Activated CD8-positive, alpha-beta T cell treated with anti-CD3 and anti-CD28 coated beads, Interleukin-2, amount 10 ng/mL, durations not matched to agents 7 days and 5 days (primary cell): ENCODE measurements at places on chromosomes 7 and 10. TPM values are rescaled to one million over a fixed set of nuclear protein-coding genes. Genes with fewer than 3 reads are reported as not detected.

The GIMAP1 gene
- total RNA-seq = 20.2 TPM

The SLC26A3 gene
- total RNA-seq = not detected

DNA sequence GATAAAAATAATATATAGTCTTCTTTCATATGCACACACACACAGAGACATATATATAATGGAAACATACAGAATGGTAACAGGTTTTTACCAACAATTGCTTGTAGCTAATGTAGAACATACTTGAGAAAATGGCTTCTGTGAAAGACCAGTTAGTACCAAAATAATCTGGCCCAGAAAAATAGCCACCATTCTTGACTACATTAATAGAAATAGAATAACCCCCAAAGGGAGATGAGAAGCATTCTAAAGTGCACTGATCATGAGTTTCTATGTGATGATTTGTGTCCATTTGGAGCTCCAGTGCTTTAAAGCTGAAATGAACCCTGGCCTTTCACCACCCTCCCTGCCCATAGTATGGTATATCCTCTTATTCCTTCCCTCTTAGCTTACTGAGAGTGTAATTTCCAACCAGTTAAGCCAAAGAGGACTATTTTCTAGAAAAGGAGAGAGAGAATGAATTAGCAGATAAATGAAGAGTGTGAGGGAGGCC lies 22.9 kb upstream of the IFIT2 start:
- DNase-seq = no peak

DNA sequence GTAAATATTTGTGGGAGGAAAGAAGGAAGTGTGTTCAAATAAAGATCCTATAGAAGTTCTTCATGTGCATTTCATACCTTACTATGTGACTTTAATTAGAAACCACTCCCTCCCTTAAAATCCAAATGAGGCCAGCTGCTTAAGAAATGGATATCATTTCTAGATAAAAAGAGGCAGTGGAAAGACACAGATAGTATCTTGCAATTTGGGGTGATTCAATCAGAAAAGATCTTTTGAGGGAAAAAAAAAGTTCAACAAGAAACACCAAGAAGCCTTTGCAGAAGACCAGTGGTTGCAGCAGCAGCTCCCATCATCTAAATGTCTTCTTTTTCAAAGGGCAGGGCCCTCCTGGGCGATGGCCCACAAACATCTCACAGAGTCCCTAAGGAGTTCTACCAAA lies 200.1 kb downstream of the LRRN3 start:
- no peak for DNase-seq

The NEUROG3 gene
- not detected for total RNA-seq

- DNase-seq = no peak
Measured at GRCh38 chr10:129807211-129807610, 156.9 kb downstream of the EBF3 start.

The EBLN1 gene
- total RNA-seq = not detected

DNA sequence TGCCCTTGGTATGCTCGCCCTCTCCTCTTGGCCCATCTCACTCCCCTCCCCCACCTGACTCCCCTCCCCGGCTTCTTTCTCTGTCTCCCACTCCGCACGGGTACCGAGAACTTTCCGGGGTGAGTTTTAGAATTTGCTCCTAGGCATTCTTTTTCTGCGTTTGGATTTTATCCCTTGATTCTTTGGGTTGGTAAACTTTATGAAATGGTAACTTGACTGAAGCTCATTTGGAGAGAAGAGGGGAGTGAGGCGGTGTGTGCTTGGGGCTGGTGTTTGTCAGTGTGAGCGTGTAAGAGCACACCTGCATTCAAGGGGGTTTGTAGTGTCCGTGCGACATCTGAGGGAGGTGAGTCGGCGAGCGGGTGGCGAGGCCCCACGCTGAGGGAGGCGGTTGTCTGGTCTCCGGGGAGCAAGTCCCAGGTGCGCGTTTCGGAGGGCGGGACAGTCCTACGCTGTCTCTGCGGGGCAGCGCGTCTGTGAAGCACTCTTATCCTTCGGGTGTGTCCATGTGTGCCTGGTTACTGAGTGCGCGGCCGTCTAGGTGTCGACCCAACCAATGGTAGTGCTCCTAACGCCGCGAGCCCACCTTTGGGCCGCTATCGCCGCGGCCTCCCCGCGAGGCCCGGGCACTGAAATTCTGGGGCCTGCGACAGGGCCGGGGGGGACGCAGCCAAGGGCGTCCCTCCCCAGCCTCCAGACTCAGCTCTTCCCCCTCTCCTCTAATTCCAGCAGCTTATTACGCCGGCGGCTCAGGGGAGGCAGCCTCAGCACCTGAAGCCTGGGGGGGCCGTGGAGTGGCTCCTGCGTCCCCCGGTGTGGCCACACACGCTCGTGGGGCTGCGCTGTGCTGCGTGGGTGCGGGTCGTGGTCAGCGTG lies 2.6 kb upstream of the ZNF503 start:
- no peak for DNase-seq

- DNase-seq = peak; percentile 81
Measured at GRCh38 chr10:101780818-101781654, 2.2 kb downstream of the NPM3 start.

- no peak for DNase-seq
Measured at GRCh38 chr10:1151076-1152033, 95.2 kb downstream of the WDR37 start.

- no peak for DNase-seq
Measured at GRCh38 chr10:131757285-131758058, 143.3 kb upstream of the PPP2R2D start.

DNA sequence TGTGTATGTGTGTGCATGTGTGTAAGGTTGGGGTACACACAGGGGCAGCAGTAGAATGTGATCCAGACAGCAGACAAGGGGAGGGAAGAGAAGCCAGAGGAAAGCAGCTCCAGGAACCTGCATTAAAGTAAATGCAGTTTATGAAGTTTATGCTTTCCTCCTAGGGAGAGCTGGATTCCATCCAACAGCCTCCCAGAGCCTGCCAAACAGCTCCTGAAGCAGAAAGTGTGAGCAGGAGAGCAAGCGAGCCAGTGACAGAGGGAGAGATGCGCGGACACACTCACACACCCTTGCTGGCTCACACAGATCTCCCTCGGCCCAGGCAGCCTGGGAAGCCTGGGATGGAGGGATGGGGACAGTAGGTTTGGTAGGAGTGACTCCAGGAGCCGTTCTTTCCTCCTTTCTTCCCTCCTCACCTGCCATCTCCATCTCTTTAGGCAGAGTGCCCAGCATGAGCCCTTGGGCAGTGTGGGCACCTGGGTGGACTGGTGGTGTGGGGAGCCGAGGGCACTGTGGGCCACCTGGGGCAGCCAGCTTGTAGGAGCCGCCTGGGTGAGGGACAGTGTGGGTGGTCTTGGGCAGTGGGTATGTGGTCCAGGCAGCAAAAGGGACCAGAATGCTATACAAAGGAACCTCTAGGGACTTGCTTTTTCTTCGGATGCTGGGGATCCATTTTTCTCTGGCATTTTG lies 46.1 kb downstream of the PAX2 start:
- no peak for DNase-seq

The PKD2L1 gene
- 0.68 TPM for total RNA-seq

The ALOX5 gene
- total RNA-seq = 9.7 TPM

The TNKS2 gene
- total RNA-seq = 27.5 TPM

DNA sequence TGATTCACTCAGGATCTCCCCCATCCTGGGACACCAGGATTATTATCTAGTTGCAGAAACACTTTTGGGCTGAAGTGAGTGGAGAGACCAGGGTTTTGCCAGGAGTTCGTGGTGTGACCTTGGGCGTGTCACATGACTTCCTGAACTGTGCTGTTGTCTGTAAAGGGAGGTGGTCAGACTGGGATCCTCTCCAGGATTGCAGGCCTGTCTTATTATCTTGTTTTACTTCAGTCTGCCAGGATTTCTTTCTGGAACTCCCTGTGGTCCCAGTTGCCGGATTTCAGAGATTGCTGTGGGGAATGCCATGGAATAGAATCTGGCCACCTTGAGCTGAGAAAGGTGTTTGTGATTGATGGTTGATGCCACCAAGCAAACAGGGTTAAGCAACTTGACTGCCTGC lies 35.8 kb downstream of the CRCP start:
- DNase-seq = peak; percentile 25

GRCh38 chr10:508726-509125 lies 180.7 kb downstream of the DIP2C start:
- no peak for DNase-seq

DNA sequence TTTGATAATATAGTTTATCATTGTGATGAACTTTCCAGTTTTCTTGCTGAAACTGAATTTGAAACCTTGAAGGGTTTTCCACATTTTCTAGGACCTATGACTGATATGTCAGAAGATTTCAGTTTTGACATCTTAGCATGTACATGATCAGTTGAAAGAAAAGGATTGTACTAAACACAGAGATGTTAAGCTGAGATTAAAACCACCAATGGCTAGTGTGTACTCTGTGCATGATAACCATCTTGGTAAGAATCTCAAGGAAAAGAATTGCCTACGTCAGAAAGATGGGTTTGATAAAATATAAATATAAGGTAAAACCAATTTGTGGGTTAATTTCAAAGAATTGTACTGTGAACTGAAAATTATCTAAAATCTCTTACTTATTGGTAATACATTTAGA lies 776.4 kb downstream of the GATA3 start:
- DNase-seq = no peak

- DNase-seq = peak; percentile 59
Measured at GRCh38 chr10:110356628-110357245, 52.0 kb upstream of the SMNDC1 start.

The ANKRD61 gene
- total RNA-seq = 0.29 TPM

- DNase-seq = no peak
Measured at GRCh38 chr7:7720193-7720592, 1.8 kb upstream of the RPA3 start.

- no peak for DNase-seq
Measured at GRCh38 chr7:95960706-95961244, 188.4 kb downstream of the DYNC1I1 start.

GRCh38 chr7:28745351-28745750 lies 212.8 kb downstream of the TRIL start:
- no peak for DNase-seq

- no peak for DNase-seq
Measured at GRCh38 chr7:83014546-83014945, 148.1 kb downstream of the PCLO start.

GRCh38 chr10:118963933-118964332 lies 65.6 kb upstream of the NANOS1 start:
- DNase-seq = no peak

DNA sequence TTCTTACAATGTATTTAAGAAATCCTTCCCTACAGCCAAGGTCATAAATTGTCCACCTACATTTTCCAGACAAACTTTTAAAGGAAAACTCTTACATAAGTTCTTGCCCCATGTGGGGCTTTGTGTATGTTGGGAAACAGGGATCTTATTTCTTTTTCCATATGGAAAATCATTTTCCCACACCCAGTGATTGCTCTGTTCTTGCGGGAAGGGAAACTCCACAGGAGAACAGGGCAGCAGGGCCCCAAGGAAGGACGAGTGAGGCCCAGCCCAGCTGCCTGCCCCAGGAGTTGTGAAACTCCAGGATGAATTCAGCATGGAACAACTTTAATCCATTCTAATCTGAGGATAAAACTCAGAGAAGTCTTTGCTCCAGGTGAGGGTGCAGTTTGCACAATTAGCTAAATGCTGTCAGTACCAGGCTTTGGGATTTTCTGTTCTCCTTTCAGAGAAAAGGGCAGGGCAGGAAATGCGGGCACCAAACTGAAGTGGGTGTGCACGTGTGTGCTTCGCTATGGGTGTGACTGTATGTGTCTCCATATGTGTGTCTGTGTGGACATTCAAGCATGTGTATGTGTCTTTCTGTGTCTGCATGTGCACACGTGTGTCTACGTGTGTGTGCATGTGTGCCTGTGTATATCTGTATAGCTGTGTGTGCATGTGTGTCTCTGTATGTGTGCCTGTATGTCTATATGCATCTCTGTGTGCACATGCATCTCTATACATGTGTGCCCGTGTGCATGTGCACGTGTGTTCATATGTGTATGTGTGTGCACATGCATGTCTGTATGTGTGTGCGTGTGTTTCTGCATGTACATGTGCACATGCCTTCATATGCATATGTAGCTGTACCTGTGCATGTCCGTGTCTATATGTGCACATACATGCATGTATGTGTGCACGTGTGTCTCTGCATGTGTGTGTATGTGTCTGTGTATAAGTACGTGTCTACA lies 102.0 kb upstream of the FAM20C start:
- DNase-seq = no peak

The MYOF gene
- 0.39 TPM for total RNA-seq

The XRCC2 gene
- total RNA-seq = 15.3 TPM

The MYH16 gene
- not detected for total RNA-seq
